ENCODE measurements at places on chromosomes 6 and 20. TPM values are rescaled to one million over a fixed set of nuclear protein-coding genes. Genes with fewer than 3 reads are reported as not detected.

The GINS1 gene
- total RNA-seq = 31.1 TPM

The UQCC2 gene
- 48.7 TPM for total RNA-seq

The GABBR1 gene
- 8.2 TPM for total RNA-seq

The HCK gene
- total RNA-seq = not detected

The ZNF334 gene
- total RNA-seq = 0.11 TPM

The PHACTR1 gene
- total RNA-seq = 11.0 TPM

The VWA7 gene
- not detected for total RNA-seq

The LRRN4 gene
- total RNA-seq = not detected

The HLA-DRA gene
- 0.38 TPM for total RNA-seq

The RGS17 gene
- 33.6 TPM for total RNA-seq

The PCMTD2 gene
- 39.1 TPM for total RNA-seq

The ADGRF4 gene
- total RNA-seq = 0.13 TPM

The MOG gene
- not detected for total RNA-seq

The HLA-DRB5 gene
- total RNA-seq = 0.13 TPM

The CDS2 gene
- total RNA-seq = 19.7 TPM

The TRIM15 gene
- not detected for total RNA-seq

The ADGRB3 gene
- total RNA-seq = not detected

The B3GALT4 gene
- 0.19 TPM for total RNA-seq

The OTOR gene
- total RNA-seq = not detected

The MUC22 gene
- not detected for total RNA-seq

The NKX2-4 gene
- total RNA-seq = not detected

The PRSS16 gene
- total RNA-seq = not detected

The IRF4 gene
- not detected for total RNA-seq

The RANBP9 gene
- total RNA-seq = 25.5 TPM

The MLN gene
- not detected for total RNA-seq

The AGER gene
- 0.45 TPM for total RNA-seq

The PGBD1 gene
- 11.9 TPM for total RNA-seq

The DYNLT1 gene
- total RNA-seq = 99.8 TPM

All from LHCN-M2 (cell line).